Activated T-helper 1 cell treated with anti-CD3 and anti-CD28 coated beads, Interleukin-12 subunit alpha, Interleukin-12 subunit beta, Interleukin-2, Interleukin-4 antibody, amounts not matched to agents 30 ng/mL and 10 ng/mL and 1 ng/mL, durations not matched to agents 14 hours and 24 hours and 36 hours (primary cell): ENCODE measurements at places on chromosomes 2 and 18. TPM values are rescaled to one million over a fixed set of nuclear protein-coding genes. Genes with fewer than 3 reads are reported as not detected.

RPIA gene
- total RNA-seq: 79.1 and 83.1 TPM in 2 replicates

DNA sequence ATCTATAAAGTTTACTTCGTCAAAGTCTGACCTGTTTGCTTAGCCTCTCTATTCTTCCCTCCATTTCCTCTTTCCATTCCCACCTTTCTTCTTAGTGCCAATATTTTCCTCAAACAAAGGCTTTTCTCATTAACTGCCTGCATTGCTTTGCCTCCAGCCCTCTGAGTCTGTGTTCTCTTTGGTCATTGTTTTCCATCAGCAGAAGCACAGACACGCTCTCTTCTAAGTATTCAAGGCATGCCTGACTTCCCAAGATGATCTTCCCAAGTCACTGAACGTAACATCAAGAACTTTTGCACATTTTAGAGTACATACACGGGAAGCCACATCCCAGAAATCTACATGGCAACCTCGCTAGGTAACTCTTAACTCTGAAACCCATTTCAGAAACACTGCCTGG is 32.6 kb upstream of the ANXA4 start:
- no peak overlapping the region for H3K4me3 ChIP-seq
- no peaks in the 10 kb centered on the region for H3K36me3 ChIP-seq
- H3K27me3 ChIP-seq: peaks cover 2% of the 10 kb centered on the region
- no peak overlapping the region for H3K27ac ChIP-seq
- no peak for DNase-seq
- H3K4me1 ChIP-seq: peaks cover under 1% of the 10 kb centered on the region

DNA sequence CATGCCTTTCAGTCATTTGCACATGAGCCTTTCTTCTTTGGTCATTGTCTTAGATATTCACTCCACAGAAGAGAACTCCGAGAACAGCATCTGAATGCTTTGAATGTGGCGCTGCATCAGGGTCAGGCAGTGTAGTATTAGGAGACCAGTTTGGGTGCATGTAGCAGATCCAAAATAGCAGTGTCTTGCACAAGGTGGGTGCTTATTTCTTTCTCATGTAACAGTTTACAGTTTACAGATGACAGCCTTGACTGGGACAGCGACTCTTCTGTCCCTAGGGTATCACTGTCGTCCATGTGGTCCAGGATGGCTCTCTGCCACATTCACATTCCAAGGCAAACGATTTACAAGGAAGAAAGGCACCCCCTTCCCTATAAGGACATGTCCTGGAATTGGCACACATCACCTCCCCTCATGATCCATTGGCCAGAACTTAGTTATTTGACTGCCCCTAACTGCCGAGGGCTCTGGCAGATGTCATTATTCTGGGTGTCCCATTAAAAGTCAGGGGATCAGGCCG is 101.0 kb downstream of the STPG4 start:
- H3K27ac ChIP-seq: no peak overlapping the region
- H3K4me1 ChIP-seq: peaks cover 21% of the 10 kb centered on the region
- DNase-seq: no peak
- no peaks in the 10 kb centered on the region for H3K27me3 ChIP-seq

SLC19A3 gene
- not detected in 2 replicates for total RNA-seq

DNA sequence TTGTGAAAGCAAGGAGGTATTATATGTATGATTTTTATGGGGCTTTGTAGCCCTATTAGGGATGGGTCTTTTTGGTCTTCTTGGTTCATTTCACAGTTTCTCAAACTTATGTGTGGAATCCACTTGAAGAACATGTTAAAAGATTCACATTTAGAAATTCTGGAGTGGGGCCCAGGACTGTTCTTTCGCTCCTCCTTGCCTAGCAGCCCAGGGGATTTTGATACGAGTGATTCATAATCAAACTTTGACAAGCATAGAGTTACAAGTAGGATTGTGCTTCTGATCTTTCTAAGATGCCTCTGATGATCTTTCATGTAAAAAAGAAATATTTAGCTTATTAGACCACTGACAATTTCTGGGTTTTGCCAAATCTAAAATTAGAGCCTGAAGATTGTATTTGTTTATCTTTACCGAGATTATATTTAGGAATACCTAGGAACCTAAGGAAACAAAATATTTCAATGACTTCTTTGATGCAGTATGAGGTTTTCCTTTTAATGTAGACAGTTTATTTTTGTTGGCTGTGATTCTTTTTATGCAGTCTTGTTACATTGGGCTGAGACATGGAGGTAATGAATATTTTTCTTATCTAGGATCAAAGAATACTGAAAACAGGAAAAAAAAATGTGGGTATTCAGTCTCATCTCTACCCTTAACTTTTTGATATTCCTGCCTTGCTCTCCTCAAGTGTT is 324.0 kb downstream of the PARD3B start:
- H3K4me1 ChIP-seq: peaks cover 29% of the 10 kb centered on the region
- no peak overlapping the region for H3K4me3 ChIP-seq
- H3K36me3 ChIP-seq: peaks cover 2% of the 10 kb centered on the region
- no peak for DNase-seq

CYRIA gene
- 0.65 and 0.88 TPM in 2 replicates for total RNA-seq

ST8SIA5 gene
- not detected in 2 replicates for total RNA-seq

RAX gene
- not detected in 2 replicates for total RNA-seq

RUFY4 gene
- total RNA-seq: 0.64 and 0.67 TPM in 2 replicates

IGFBP2 gene
- total RNA-seq: 11.1 and 12.3 TPM in 2 replicates

DNA sequence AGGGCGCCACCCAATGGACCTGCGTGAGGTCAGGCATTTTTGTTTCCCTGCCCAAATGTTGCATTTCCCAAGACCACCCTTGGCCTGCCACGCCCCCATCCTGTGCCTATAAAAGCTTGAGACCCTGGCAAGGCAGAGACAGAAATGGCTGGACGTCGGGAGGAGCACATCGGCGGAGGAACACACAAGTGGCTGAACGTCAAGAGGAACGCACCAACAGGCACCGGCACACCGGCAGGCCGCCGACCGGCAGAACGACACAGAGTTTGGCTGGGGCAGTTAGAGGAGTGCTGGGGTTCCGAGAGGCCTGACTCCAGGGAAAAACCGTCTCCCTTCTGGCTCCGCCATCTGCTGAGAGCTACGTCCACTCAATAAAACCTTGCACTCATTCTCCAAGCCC is 35.9 kb downstream of the DCDC2C start:
- H3K4me1 ChIP-seq: no peaks in the 10 kb centered on the region
- no peaks in the 10 kb centered on the region for H3K36me3 ChIP-seq
- peaks cover 3% of the 10 kb centered on the region for H3K27me3 ChIP-seq
- H3K4me3 ChIP-seq: no peak overlapping the region

DNA sequence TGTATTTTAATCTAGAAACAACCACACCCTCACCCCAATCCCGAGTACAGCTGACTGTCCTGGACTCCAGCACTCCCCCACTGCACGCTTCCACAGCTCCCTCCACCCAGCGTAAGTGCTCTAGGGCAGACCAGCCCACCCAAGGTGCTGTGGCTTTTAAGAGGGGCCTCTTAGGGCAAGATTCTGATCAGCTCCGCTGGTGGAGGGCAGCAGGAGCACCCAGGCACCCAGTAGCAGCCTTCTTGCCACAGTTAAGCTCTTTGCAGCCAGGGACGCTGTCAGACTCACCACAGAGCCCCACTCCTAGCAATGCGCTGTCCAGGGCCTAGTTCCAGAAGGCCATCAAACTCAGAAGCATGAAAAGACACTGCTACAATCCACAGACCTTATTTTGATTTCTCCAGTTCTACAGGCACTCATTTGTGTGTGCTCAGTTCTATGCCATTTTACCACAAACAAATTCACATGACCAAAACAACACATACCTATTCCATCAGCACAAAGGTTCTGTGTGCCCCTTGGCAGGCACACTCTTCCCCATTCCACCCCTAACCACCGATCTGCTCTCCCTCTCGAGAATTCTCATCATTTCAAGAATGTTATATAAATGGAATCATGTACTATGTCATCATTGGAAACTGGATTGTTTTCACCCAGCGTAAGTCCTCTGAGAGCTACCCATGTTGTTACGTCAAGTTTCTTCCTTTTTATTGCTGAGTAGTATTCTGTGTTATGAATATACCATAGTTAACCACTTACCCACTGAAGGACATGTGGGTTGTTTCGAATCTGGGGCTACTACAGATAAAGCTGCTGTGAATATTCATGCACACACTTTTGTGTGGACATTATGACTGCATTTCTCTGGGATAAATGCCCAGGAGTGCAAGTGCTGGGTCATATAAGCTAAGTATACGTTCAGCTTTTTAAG is 40.4 kb downstream of the PTPN2 start:
- peaks cover 36% of the 10 kb centered on the region for H3K36me3 ChIP-seq
- peaks cover 90% of the 10 kb centered on the region for H3K4me1 ChIP-seq
- DNase-seq: no peak

NXPH2 gene
- not detected in 2 replicates for total RNA-seq

CCDC150 gene
- 16.7 and 19.6 TPM in 2 replicates for total RNA-seq

PPP4R3B gene
- 69.8 and 74.6 TPM in 2 replicates for total RNA-seq

DNA sequence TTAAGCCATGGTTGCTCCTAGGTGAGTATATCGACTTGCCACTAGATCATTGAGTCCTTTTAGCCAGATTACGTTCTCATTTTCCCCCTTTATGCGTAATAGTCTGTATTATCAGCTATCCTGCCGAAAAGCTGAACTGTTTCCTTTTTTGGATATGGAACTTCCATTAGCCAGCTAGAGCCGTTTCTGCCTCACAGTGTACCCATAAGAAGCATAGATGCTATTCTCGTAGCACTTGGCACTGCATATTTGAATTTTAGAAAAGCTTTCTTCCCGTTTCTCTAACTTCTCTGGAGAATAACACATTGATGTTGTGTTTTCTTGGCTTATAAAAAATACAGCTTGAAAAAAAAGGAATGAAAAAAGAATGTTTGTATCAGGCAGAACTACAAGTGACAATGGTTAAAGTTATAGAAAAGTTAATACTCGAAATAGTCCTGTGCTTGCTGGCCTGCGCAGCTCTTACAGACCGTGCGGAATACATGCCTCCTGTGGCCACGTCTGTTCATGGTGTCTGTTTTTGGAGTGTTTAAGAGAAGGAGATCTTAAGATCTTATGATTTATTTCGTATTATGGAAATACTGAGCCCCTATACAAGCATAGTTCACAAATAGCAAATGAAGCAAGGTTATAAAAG is 710 bp downstream of the DUSP19 start:
- H3K4me3 ChIP-seq: peak overlapping the region; percentile 91
- no peaks in the 10 kb centered on the region for H3K36me3 ChIP-seq
- no peak for DNase-seq
- H3K4me1 ChIP-seq: peaks cover 15% of the 10 kb centered on the region
- H3K27me3 ChIP-seq: peaks cover 7% of the 10 kb centered on the region

- no peak for DNase-seq
- H3K27me3 ChIP-seq: peaks cover 7% of the 10 kb centered on the region
- H3K4me1 ChIP-seq: peaks cover 22% of the 10 kb centered on the region
- no peak overlapping the region for H3K4me3 ChIP-seq
These were observed 73.6 kb upstream of the EPC2 start for GRCh38 chr2:148570989-148571388.

- no peak overlapping the region for H3K4me3 ChIP-seq
- no peaks in the 10 kb centered on the region for H3K36me3 ChIP-seq
- no peak for DNase-seq
- H3K4me1 ChIP-seq: peaks cover 17% of the 10 kb centered on the region
- no peak overlapping the region for H3K27ac ChIP-seq
These were observed 35.8 kb downstream of the MTCL1 start for GRCh38 chr18:8741117-8741516.

- no peaks in the 10 kb centered on the region for H3K36me3 ChIP-seq
- no peaks in the 10 kb centered on the region for H3K27me3 ChIP-seq
- DNase-seq: no peak
- H3K27ac ChIP-seq: no peak overlapping the region
These were observed 375.3 kb downstream of the PIK3C3 start for GRCh38 chr18:42330296-42330695.

GRCh38 chr18:3667255-3668137 is 217.5 kb downstream of the TGIF1 start:
- DNase-seq: no peak
- peaks cover 12% of the 10 kb centered on the region for H3K27me3 ChIP-seq

DNA sequence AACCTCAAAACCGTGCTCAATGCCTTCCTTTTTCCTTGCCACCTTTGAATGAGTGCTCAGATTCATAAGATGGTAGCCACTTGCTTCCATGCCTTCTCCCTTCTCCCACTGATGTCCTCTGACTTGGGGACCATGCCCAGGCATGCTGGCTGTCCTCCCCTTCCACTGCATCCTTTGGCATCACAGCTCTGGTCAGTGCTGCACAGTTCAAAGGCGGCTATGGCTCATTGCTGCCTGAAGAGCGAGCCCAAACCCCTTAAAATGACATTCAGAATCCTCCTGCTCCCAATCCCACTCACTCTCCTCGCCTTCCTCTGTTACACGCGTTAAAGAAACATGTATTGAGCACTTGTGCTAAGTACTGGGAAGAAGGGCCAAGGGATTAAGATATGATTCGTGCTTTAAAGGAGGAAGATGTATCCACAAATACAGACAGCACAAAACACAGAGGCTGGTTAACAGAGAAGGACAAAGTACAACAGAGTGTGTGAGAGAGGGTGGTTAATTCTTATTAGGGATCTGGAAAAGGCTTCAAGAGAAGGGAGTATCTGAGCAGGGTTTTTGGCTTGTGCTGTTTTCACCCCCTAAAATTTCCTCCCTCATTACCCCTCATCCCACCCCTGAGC is 81.8 kb downstream of the CERKL start:
- DNase-seq: no peak
- no peak overlapping the region for H3K27ac ChIP-seq
- H3K27me3 ChIP-seq: peaks cover 11% of the 10 kb centered on the region
- H3K36me3 ChIP-seq: no peaks in the 10 kb centered on the region
- no peaks in the 10 kb centered on the region for H3K4me1 ChIP-seq

- no peak overlapping the region for H3K27ac ChIP-seq
- no peaks in the 10 kb centered on the region for H3K36me3 ChIP-seq
- no peaks in the 10 kb centered on the region for H3K4me1 ChIP-seq
- peak; percentile 21 for DNase-seq
- peaks cover 23% of the 10 kb centered on the region for H3K27me3 ChIP-seq
- H3K4me3 ChIP-seq: peak overlapping the region; percentile 60
These were observed 77.7 kb upstream of the SMAD2 start for GRCh38 chr18:48007955-48008701.

HAT1 gene
- 68.2 and 73.1 TPM in 2 replicates for total RNA-seq

MEX3C gene
- 67.6 and 68.0 TPM in 2 replicates for total RNA-seq

GRCh38 chr18:48550101-48550729 is 11.4 kb downstream of the CTIF start:
- no peak overlapping the region for H3K4me3 ChIP-seq
- no peak for DNase-seq
- H3K4me1 ChIP-seq: no peaks in the 10 kb centered on the region
- H3K36me3 ChIP-seq: no peaks in the 10 kb centered on the region
- H3K27me3 ChIP-seq: peaks cover 8% of the 10 kb centered on the region

ALLC gene
- total RNA-seq: not detected in 2 replicates

GRCh38 chr2:196242131-196242620 is 70.8 kb upstream of the STK17B start:
- peak; percentile 26 for DNase-seq
- H3K4me3 ChIP-seq: peak overlapping the region; percentile 79
- H3K27ac ChIP-seq: peak overlapping the region; percentile 99

- H3K27ac ChIP-seq: no peak overlapping the region
- H3K36me3 ChIP-seq: no peaks in the 10 kb centered on the region
- DNase-seq: no peak
- no peaks in the 10 kb centered on the region for H3K4me1 ChIP-seq
- H3K4me3 ChIP-seq: no peak overlapping the region
- peaks cover 13% of the 10 kb centered on the region for H3K27me3 ChIP-seq
These were observed 10.1 kb downstream of the TWIST2 start for GRCh38 chr2:238857959-238858358.

GRCh38 chr2:57536535-57537231 is 509.9 kb upstream of the VRK2 start:
- no peak for DNase-seq
- H3K27me3 ChIP-seq: no peaks in the 10 kb centered on the region
- H3K4me1 ChIP-seq: no peaks in the 10 kb centered on the region
- no peaks in the 10 kb centered on the region for H3K36me3 ChIP-seq
- no peak overlapping the region for H3K27ac ChIP-seq
- no peak overlapping the region for H3K4me3 ChIP-seq

- no peaks in the 10 kb centered on the region for H3K27me3 ChIP-seq
- H3K27ac ChIP-seq: no peak overlapping the region
- H3K4me3 ChIP-seq: no peak overlapping the region
These were observed 14.7 kb downstream of the PID1 start for GRCh38 chr2:229256376-229256775.
